Pancreas (tissue), 10 donors: ENCODE measurements at places on chromosomes 11 and 22. TPM values are rescaled to one million over a fixed set of nuclear protein-coding genes. Genes with fewer than 3 reads are reported as not detected.
A peak's percentile ranks its signal among the peaks of the same experiment; 100 is the strongest.

DNA sequence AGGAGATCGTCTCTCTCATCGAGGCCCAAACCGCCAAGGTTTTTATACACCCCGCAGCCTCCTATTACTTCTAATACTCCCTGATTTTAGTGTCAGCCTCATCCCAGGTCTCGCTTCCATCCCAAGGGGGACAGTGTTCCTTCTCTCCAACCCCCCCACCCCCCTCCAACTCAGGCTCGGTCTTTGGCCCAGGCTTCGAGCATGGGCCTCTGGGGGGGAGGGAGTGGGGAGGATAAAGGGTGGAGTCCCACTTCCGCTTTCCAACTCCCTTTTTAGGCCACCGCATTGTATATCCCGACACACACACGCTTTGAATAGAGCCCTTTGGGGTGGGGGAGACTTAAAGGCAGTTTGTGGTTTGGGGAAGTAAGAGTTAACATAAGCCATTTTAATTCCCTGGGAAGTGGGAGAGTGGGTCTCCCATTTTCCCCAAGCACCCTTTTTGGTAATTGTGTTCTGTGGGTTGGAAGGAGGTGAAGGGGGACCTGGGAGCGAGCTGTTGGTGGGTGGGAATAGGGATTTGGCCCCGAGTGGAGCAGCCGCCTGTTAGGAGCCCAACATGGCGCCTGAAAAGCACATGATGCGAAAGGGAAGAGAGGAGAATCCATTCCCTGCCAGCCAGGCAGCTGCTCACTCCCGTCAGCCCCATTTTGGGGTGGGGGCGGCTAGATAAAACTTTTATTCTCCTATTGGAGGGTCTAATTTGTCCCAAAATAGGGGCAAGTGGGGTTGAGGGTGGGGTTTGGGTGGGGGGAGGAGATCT is 844 bp downstream of the PCF11 start:
- H3K36me3 ChIP-seq = no peaks in the 10 kb centered on the region
- DNase-seq = peak; percentile 52
- peak overlapping the region; percentile 89 for H3K27ac ChIP-seq
- peaks cover 25% of the 10 kb centered on the region for H3K4me1 ChIP-seq
- H3K4me3 ChIP-seq = peak overlapping the region; percentile 68
- no peaks in the 10 kb centered on the region for H3K27me3 ChIP-seq

GRCh38 chr11:108813086-108813485 is 148.2 kb downstream of the DDX10 start:
- H3K27ac ChIP-seq = no peak overlapping the region
- no peak for DNase-seq
- peaks cover under 1% of the 10 kb centered on the region for H3K4me1 ChIP-seq
- H3K36me3 ChIP-seq = no peaks in the 10 kb centered on the region
- no peaks in the 10 kb centered on the region for H3K27me3 ChIP-seq

The OVOL1 gene
- 5.6 TPM for total RNA-seq

The OR56A1 gene
- not detected for total RNA-seq

DNA sequence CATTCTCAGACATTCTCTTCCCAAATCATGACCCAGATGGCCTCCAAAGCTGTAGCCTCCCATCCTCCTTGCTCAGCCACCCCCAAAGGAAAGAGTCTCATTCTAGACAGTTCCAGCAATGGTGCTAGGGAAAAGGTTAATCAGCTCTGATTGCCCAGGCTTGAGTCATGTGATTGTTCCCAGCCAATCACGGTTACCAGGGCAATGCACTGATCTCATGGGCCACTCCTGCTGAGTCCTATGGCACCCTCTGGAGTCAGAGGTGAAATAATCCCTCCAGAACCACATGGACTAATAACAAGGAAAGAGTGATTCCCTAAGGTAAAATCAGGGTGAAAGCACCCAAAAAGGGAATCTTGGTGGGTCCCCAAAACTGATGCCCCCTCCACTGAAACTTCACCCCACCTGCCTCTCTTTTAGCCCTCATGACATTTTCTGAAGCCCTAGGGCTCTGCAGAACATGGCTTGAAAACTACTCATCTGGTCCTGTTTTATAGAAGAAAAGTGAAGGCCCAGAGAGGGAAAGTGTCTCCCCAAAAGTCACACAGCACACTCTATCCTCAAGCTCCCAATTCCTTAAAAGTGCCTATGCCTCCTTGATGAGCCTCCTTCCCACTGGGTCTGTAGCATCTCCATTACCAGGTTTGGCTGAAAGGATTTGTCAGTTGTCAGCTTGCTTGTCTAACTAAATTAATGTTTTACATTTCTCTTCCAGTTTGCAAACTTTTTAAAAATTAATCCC is 203.7 kb downstream of the MN1 start:
- H3K27me3 ChIP-seq = no peaks in the 10 kb centered on the region
- no peak overlapping the region for H3K27ac ChIP-seq
- no peak for DNase-seq
- H3K4me3 ChIP-seq = no peak overlapping the region

DNA sequence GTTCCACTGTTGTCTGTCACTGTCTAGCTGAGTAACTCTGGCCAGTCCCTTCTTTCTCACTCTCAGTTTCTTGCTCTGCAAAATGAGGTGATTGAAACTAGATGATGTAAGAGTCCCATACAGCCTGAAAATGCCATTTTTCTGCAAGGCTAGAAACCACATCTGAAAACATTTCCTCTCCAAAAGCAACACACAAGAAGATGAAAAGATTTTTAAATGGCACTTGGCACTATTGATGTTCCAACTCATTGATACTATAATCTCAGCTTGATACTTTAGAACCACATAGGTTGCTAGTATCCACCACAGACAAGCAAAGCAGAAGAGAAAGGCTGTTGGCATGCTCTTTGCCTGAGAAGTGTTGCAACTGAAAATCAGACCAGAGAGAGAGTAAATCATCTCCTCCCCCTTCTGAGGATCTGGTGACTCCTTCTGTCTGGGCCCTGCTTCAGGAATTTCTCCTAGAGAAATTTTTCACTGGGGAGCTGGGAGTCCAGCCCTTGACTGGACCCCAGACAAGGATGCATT is 1217.9 kb downstream of the LRRC4C start:
- H3K27me3 ChIP-seq = no peaks in the 10 kb centered on the region
- no peak for DNase-seq
- no peaks in the 10 kb centered on the region for H3K36me3 ChIP-seq
- no peak overlapping the region for H3K4me3 ChIP-seq
